Left hindlimb (tissue), 1 donor: ENCODE measurements at places on chromosomes 2 and 18.

GRCh38 chr18:70333316-70333715 is 44.5 kb downstream of the SOCS6 start:
- no peak for DNase-seq

DNA sequence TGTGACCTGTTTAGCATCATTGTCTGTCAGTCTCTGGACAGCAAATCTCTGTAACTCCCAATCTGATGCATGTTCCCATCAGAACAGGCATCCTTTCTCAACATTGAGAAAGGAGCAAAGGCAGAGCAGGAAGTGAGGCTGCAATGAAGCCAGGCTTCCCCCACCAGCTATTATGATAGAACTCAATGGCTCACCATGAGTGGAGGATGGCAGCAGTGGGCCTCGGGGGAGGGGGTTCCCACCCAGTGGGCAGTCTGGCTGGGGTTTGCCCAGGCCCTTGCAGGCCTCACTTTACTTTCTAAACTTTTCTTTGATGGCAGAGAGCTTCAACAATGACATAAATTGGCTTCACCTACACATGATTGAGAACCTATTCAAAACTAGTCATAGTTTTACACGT is 240.6 kb upstream of the CXCR4 start:
- no peak for DNase-seq

DNA sequence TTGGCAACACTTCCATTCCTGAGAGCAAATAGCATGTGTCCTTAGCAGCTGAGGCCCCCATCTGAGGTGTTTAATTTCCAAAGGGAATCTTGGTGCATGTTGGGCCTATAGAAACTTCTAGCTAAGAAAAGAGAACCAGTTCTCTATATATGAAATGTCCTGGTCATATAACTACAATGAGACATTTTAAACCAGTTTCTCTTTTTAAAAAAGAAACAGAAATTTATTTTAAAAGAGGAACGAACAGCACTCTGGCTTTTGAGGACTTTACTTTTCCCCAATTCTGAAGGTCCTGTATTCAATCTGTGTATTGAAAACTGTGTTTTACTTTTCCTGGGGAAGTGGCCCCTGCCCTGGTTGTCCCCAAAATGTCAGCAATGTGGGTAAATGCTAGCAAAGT is 309.5 kb upstream of the STON1 start:
- no peak for DNase-seq

DNA sequence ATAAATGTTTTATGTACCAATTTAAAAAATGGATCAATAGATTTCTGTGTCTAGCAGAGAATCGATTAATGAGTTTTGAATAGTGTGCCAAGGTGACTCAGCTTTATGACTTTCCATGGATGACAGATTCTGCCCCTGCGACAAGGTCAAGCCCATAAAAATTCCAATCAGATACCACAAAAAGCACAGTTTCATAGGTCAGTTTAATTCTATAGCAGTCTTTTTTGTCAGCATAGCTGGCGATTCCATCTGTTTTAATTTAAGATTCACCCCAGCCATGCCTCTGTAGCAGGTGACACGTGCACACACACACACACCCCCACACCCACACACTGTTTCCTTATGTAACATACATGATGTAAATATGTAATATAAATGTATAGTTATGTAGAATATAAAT is 28.9 kb downstream of the RAB31 start:
- no peak for DNase-seq

DNA sequence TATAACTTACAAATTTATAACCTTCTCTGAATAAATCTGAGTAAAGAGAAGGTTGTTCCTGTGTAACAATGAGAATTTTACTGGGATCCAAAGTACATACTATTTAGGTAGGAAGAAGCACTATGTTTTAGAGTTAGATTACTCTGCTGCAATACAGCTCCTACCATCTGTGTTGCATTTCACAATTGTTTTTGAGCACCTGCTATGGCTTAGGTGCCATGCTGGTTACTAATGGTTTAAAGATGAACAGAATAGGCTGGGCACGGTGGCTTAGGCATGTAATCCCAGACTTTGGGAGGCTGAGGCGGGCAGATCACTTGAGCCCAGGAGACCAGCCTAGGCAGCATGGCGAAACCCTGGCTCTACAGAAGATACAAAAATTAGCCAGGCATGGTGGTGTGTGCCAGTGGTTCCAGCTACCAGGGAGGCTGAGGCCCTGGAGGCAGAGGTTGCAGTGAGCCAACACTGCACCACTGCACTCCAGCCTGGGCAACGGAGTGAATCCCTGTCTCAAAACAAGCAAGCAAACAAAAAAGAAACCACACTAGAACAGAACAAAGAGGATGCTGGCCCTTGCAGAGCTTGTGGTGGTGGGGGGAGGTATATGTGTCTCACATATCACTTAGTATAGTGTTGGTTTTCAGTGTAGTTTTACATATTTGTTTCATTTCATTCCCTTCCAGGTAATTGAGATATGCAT is 56.7 kb downstream of the SPTBN1 start:
- no peak for DNase-seq

GRCh38 chr2:178187861-178188260 is 6.5 kb upstream of the OSBPL6 start:
- DNase-seq, result no peak

GRCh38 chr2:240948905-240949790 is 43.0 kb downstream of the CROCC2 start:
- peak; percentile 26 for DNase-seq

GRCh38 chr2:113965644-113966043 is 75.8 kb downstream of the ACTR3 start:
- no peak for DNase-seq

DNA sequence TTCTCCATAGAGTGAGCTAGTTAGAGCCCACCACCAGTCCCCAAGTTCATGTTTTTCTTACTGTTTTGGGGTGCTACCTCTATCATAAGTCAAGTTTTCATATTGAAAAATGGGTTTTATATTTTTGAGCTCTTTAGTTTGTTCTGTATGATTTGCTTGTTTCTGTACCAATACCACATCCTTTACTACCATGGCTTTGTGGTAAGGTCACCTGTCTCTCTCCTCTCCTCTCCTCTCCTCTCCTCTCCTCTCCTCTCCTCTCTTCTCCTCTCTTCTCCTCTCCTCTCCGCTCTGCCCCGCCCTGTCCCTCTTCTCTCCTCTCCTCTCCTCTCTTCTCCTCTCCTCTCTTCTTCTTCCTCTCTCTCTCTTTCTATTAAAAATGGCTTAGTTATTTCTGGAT is 22.1 kb upstream of the LBH start:
- DNase-seq, result no peak

DNA sequence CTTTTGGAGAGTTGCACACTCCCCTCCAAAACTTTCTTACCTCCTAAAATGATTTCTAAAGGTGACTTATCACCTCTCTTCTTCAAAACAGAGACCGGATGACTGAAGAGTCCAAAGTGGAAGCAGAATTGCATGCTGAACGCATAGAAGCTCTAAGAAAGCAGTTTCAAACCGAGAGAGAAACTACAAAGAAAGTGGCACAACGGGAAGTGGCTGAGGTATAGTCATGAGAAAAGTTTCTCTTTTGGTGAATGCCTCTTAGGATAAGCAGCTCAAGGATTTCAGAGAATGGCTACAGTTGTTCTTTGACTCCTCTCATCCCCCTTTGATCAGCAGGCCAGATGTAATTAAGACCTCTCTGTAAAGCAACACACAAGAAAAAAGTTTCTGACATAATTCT is 73.6 kb downstream of the GTF3C3 start:
- no peak for DNase-seq

DNA sequence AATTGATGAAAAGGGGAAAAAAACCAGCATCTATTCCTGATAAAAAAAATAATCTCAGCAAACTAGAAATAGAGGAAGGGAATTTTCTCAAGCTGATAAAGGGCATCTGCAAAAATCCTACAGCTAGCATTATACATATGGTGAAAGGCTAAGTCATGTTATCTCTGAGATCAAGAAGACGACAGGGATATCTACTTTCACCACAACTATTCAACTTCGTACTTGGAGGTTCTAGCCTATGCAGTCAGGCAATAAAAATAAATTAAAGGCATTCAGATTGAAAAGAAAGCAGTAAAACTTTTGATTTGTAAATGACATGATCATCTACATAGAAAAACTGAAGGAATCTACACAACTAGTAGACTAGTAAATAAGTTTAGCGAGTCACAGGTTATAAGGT is 58.2 kb downstream of the CAB39 start:
- DNase-seq, result no peak

DNA sequence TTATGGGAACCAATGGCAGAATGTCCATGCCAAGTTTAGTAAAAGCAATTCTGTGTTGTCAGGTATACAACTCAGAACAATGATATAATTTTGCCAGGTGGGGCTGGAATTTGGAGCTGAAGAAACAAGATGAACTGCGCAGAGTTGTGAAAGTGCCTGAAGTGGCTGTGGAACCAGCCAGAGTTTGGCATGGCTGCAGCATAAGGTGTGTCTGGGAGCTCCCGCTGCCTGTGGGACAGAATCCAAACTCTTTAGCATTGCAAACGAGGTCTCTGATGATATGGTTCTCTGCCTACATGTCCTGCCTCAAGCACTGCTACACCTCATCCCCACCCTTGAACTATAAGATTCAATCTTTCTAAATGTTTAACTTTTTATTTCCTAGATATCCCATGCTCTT is 909.7 kb downstream of the EPHA4 start:
- no peak for DNase-seq

GRCh38 chr2:69163109-69163508 is 150.1 kb downstream of the ANTXR1 start:
- DNase-seq, result no peak

DNA sequence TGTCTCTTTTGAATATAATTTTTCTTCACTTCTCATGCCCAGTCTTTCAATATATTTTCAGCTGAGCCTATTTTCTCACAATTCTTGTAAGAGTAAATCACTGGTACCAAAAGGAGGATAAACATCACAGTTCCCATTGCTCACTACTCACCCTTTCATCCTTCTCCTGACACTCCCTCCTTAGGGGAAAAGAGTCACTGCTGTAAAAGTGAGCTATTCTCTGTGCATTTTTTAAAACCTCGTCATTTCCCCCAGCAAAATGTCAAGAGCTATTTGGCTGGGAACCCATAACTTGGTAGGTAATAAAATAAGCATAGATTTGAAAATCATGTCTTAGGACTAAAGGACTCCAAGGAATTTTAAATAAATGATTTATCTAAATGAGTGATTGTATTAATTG is 340.1 kb upstream of the GYPC start:
- DNase-seq, result no peak

- peak; percentile 37 for DNase-seq
These were observed 14.3 kb upstream of the STAM2 start for GRCh38 chr2:152189622-152190495.

DNA sequence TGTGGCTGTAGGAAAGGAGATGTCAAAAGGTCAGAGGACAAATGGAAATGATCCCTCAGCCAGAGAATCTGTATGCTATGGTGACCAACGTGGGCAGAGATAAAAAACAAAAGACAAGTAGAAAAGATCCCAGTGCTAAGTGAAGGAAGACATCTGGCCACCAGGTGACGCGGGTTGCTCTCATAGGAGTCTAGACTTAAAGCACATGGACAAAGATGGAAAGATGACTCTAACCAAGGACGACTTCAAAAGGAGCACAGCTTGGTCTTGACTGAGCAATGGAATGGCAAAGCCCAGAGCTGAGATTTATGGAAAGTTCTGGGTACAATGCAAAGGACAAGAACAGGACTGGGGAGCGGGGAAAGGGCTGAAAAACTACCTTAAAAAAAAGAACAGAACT is 96.8 kb downstream of the CLIP4 start:
- no peak for DNase-seq

GRCh38 chr2:63993871-63994270 is 25.4 kb downstream of the VPS54 start:
- no peak for DNase-seq

DNA sequence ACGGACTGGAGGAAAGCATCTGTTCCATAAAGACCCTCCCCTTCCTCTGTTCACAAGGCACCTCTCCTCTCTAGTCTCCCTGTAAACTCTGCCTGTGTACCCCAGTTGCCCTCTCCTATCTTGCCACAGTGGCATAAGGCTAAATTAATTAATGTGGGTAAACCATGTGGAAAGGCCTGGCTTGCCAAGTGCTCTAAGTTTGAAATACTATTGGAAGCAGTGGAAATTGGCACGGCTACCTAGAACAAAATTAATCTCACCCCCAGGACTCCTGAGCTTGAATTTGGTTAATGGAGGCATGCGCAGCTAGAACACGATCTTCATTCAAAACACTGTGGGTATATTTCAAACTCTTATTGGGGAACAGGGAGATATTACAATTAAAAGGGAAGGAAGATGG is 19.2 kb upstream of the SLC14A2 start:
- no peak for DNase-seq

DNA sequence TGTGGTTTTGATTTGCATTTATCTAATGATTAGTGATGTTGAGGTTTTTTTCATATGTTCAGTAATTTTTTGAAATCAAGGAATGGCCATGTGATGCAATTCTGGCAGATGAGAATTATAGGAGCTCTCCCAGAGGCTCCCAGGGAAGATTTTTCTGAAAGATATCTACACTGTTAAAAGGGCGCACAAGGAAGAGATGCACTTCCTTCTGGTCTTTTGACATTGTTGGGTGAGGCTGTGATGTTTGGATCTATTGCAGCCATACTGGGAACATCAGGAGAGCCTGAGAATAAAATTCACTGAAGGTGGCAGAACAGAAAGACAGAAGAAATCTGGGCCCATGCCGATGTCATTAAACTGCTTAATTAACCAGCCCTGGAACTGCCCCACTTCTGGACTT is 108.5 kb downstream of the DDX1 start:
- DNase-seq, result no peak

- DNase-seq, result no peak
These were observed 107.3 kb downstream of the USP34 start for GRCh38 chr2:61363580-61363979.

DNA sequence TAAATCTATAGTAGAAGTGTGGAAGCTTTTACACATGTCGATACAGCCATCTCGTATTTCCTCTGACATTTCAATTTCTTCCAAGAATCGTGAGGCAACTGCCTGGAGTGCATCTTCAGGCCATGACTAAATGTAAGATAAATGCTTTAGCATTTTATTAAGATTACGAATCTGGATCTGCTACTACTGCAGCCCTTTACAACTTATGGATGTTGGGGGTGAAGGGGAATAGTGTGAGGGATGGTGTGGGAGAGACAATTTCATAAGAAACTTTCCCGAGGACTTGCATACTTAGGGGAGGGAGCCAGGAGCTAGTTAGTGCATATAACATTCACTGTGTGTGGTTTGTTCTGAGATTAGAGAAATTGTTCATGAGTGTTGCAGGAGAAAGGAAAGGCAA is 204.8 kb downstream of the SLC39A10 start:
- DNase-seq, result no peak
